Stimulated activated CD4-positive, alpha-beta T cell treated with anti-CD3 and anti-CD28 coated beads, Interleukin-4, amount 100 ng/mL, for 4 hours (primary cell): ENCODE measurements at places on chromosomes 3 and 15.

DNA sequence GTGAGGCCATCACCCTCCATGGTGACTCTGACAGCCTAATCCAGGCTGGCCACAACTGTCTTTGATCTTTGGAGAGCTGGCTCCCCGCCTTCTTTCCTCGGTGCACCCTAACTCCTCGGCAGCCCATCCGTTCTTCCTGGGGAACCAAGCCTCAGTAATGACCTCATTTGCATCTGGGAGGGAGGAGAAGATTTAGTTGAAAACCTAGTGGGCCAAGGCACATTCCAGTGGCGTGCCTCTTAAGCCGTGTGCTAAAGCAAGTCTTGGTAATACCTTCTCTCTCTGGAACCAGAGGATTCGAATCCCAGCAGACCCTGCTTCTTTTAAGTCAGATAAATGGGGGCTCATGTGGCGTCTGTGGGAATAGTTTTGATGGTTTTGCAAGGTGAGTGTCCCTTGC is 233.1 kb downstream of the EBLN2 start:
- DNase-seq, result no peak

GRCh38 chr3:159039286-159039685 is 237.4 kb downstream of the MFSD1 start:
- no peak for DNase-seq

DNA sequence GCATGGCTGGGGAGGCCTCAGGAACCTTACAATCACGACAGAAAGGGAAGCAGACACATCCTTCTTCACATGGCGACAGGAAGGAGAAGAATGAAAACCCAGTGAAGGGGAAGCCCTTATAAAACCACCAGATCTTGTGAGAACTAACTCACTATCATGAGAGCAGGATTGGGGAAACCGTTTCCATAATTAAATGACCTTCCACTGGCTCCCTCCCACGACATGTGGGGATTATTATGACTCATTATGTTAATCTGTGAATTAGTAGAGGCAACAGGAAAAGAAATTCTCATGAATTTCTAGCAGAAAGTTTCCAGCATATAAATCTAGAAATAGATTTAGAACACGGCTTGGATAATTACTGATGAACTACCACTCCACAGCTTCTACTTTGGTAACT is 937.3 kb downstream of the ROBO1 start:
- DNase-seq, result no peak

GRCh38 chr3:193803288-193803687 is 210.3 kb downstream of the OPA1 start:
- DNase-seq, result no peak

GRCh38 chr3:154113609-154114008 is 7.6 kb upstream of the ARHGEF26 start:
- no peak for DNase-seq

GRCh38 chr3:37216597-37217097 is 42.3 kb upstream of the LRRFIP2 start:
- no peak for DNase-seq

- no peak for DNase-seq
Measured at GRCh38 chr3:11610044-11610671, 33.6 kb downstream of the VGLL4 start.

GRCh38 chr3:100265016-100265415 is 4.2 kb downstream of the TBC1D23 start:
- no peak for DNase-seq

DNA sequence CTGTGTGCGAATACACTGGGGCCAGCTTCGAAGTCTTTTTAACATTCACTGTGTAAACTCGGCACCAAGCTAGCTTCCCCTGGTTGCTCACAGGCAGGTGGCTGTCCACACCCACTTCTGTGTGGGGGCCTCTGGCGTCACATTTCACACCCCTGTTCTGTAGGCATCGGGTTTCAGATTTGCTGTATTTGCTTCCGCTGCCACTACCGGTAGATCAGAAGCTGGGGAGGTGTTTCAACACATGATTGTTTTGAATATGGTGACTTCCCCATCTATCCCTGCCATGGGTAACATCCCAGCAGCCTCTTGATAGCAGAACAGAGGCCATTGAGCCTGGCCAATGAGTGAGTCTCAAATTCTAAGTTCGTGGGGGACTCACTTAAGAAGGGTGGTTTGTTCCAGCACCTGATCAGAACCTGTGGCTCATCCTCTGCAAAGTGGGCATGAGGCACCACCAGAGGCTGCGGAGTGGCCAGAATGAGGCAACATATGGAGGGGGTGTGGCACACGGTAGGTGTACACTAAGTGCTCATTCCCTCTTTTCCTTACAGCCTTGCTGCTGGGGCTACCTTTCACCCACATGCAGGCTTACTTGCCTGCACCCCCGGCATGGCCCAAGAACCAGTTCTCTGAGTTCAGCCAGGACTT is 61.5 kb downstream of the IQSEC1 start:
- DNase-seq, result peak; percentile 88

DNA sequence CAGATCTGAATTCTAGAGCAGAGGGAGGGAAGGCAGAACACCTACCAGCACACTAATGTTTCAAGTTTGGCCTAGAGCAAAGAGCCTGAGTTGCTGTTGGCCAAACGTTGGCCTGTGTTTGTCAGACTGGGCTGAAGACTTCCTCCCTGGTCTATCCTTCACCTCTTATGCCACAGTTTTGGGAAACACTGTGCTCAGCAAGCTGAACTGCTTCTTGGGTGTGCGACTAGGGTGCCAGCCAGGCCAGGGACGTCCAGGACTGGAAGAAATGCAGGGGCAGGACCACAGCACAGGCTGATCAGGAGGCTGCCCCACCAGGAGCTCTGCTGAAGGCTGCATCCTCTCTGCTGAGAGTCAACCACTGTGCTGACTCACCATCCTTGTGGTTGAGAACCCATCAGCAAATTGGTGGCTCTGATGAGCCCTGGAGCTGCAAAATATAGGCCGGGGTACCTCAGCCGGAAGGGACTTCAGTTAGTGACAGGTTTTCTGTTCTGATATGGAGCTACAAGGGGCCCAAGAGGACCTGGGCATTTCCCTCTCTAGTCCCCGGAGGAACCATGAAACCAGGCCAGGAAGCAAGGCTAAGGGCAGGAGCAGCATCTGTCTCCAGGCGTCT is 131.6 kb upstream of the RASGRP1 start:
- DNase-seq, result peak; percentile 72

DNA sequence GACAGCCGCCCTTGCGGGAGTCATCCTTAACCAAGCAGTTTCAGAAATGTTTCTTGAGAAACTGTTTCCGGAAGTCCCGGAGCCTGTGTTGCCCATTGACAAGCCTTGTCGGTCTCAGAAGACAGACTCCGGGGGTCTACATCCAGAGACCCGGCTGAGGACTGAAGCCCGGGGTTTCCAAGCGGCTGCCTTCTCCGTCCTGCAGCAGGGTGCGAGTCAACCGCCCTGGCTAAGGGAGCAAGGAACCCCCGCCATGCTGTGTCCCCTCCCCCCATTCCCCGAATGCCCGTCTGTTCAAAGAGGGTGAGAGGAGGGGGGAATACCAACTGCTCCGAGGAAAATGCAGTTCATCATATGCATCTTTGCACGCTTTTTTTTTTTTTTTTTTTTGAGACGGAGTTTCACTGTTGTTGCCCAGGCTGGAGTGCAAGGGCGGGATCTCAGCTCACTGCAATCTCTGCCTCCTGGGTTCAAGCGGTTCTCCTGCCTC is 61.6 kb downstream of the ATP1B3 start:
- DNase-seq, result no peak

DNA sequence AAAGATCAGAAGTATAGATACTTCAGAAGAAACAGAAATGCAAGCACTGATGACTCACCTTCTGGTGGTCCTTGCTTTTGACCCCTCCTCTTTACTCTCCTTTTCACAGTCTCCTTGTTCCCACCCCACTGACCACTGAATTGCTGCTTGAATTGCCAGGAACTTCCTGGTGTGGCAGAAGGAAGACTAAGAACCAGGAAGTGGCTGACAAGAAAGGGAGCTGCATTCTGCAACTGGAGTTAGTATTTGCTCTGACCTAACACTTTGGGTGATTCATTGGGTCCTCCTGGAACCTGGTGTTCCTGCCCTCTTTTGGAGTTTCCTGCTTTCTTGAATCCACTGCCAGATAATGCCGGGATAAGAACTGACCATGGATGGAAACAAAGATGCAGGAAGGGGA is 23.0 kb downstream of the KY start:
- DNase-seq, result no peak

GRCh38 chr3:30522476-30522875 is 83.9 kb upstream of the TGFBR2 start:
- DNase-seq, result no peak

DNA sequence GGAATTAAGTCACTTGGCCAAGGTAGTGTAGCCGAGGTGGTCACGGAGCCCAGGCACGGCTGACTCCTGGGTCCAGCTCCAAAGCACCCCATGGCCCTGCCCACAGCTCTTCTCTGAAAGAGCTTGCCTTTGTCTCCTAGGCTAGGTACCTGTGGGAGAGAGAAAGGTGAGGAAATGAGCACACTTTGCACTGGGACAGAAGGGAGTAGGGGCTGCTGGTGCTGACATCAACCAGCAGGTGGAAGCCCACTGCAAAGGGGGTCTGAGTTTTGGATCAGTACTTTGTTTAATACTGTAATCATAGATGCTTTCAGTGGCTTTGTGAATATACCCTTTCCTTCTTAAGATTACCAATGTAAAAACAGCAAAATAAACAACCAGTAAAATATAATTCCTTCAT is 128.3 kb upstream of the EIF1B start:
- no peak for DNase-seq

GRCh38 chr15:69637818-69638217 is 185.2 kb downstream of the RPLP1 start:
- no peak for DNase-seq

GRCh38 chr3:127097072-127097405 is 95.9 kb upstream of the PRR23E start:
- DNase-seq, result no peak

DNA sequence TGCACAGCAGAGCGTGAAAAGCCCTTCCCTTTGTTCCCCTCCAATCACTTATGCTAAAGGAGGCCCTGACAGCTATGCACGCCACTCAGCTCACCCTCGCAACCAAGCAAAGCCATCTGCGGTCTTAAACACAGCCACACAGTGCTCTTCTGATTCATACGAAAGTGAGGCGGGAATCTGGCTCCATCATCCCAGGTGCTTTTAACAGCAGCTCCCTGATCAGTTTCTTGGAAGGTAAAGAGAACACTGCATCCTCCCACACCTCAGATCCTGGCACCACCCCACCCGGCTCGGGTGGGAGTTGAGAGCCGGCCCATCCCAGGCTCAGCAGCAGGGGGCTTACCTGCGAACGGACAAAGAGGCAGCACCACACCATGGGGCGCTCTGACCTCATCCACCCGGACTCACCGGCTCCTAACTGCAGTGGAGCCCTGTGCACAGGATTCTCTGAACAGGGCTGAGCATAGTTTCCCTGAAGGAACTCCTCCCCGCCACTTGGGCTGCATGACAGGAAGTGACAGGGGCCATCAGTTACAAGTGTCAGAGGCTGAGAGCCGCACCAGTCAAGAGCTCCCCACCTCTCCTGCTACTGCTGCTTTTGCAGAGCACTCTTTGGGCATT is 114.3 kb upstream of the ARHGEF3 start:
- peak; percentile 69 for DNase-seq

DNA sequence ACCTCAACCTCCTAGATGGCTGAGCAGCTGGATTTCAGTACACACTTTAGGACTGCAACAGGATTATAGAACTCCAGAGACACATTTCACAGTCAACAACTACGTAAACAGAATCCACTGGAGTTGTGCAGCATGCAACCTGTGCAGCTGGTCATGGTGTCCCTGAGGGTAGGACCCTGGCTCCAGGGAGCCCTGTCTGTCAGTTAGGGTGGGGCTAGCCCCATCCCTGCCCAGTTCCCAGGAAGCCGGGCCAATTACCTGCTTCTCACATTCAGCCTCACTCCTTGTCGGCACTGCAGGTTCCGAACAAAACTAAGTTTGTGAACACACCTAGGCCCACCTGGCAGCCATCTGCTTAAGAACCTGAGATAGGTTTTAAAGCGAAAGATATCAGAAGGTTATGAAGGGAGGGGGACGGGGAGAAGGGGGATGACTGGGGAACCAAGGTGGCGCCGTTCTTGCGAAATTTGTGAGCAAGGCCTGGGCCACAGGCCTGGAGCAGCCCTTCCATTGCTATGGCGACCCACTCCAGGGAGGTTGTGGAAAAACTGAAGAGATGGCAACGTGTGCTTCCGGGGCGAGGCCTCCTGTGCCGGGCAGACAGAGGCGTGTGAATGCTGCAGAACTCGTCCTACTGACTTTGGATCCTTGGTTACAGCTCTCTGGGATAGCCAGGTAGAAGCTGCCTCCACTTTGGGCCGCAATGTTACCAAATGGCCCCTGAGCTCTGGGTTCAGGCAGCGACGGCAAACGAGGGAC is 25.3 kb downstream of the ACSBG1 start:
- DNase-seq, result no peak

- DNase-seq, result no peak
Measured at GRCh38 chr15:67506775-67507747, 13.9 kb upstream of the C15orf61 start.

DNA sequence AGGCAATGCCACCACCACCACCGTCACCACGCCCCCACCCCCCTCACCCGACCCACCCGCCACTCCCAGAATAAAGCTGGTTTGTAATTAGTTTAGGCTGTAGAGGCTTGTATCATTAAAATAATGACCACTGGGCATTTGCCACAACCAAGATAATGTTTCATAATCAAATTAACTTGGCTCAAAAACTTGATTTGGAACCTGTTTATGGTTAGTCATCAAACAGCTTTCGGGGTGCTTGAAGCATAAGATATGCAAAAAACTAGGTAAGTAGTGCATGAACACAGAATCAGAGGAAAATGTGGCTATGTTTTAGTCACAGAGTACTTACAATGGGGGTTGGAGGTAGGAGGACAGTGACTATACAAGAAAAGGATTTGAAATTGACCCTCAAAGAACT is 115.1 kb downstream of the FHIT start:
- DNase-seq, result no peak

GRCh38 chr3:14156201-14156600 is 22.2 kb downstream of the XPC start:
- no peak for DNase-seq

- DNase-seq, result no peak
Measured at GRCh38 chr3:14566812-14567211, 26.7 kb upstream of the GRIP2 start.

DNA sequence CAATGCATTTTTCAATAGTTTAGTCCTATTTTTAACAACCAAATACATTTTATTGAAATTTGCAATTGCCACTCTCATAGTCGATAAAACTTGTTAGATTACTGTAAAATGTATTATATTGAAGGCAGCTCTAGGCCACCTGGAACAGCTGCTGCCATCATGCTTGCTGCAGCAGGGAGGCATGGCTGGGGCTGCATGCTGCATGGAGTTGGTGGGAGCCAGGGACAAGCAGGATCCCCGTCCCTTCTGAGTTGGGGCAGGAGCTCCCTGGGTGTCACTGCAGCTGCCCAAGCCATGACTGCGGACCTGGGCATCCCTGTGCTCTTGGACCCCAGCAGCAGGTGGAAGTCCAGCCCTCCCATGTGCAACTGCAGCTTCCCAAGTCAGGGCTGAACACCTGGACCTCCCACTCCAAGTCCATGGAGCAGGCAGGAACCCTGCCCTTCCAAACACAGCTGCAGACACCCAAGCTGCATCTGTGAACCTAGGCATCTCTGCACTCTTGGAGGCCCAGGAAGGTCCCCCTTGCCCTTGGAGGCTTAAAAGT is 742.0 kb downstream of the ZBBX start:
- DNase-seq, result no peak

- DNase-seq, result no peak
Measured at GRCh38 chr3:9678493-9678892, 25.1 kb upstream of the CPNE9 start.
